ENCODE measurements at places on chromosomes 12 and 14. TPM values are rescaled to one million over a fixed set of nuclear protein-coding genes. Genes with fewer than 3 reads are reported as not detected.

Gene MEG3
- 34.5 TPM for total RNA-seq

Gene ALDH1L2
- 3.5 TPM for total RNA-seq

Gene ESRRB
- 0.29 TPM for total RNA-seq

Gene MBIP
- 14.6 TPM for total RNA-seq

Gene RNU7-1
- total RNA-seq: not detected

Gene PTGER2
- total RNA-seq: 3.8 TPM

Gene GRIP1
- 6.4 TPM for total RNA-seq

Gene SLCO1B1
- 0.28 TPM for total RNA-seq

Gene P3H3
- 24.5 TPM for total RNA-seq

Gene AMIGO2
- total RNA-seq: 69.7 TPM

All from A549 treated with AZD2906 at 1 μM for 4 hours (cell line).